ENCODE measurements at places on chromosomes 2 and 18. TPM values are rescaled to one million over a fixed set of nuclear protein-coding genes. Genes with fewer than 3 reads are reported as not detected.

DNA sequence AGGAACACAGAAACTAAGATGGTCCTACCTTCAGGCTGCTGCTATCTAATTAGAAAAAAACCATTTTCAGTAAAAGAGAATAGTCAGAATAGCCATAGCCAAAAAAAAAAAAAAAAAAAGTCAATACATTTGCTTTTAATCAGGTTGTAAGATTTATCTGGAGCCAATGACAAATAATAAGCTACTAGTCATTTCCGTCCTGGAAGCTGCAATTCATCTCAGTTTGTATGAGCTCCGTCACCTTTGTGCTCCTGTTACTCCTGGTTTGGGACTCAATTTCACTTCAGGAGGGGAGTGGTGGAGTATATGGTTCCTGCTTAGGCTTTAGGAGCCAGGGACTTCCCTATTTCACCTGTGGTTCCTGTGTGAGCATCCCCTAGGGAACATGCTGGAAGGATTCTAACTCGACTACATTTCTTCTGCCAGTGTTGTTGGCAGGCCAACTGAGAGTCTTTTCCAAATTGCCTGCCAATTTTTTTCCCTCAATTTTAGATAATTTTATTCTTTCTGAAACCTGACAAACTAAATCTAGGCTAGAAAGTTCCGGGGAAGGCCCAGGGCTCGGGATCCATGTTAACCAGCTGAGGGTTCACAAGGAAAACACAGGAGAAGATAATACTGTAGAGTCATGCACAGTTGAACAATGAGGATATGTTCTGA lies 481.8 kb downstream of the DLGAP1 start:
- no peaks in the 10 kb centered on the region for H3K36me3 ChIP-seq
- H3K27ac ChIP-seq: no peak overlapping the region
- no peaks in the 10 kb centered on the region for H3K4me1 ChIP-seq
- H3K27me3 ChIP-seq: no peaks in the 10 kb centered on the region

GRCh38 chr2:174004905-174005605 lies 39.9 kb upstream of the SP3 start:
- no peak overlapping the region for H3K4me3 ChIP-seq
- no peaks in the 10 kb centered on the region for H3K36me3 ChIP-seq
- H3K4me1 ChIP-seq: no peaks in the 10 kb centered on the region
- H3K27ac ChIP-seq: no peak overlapping the region

DNA sequence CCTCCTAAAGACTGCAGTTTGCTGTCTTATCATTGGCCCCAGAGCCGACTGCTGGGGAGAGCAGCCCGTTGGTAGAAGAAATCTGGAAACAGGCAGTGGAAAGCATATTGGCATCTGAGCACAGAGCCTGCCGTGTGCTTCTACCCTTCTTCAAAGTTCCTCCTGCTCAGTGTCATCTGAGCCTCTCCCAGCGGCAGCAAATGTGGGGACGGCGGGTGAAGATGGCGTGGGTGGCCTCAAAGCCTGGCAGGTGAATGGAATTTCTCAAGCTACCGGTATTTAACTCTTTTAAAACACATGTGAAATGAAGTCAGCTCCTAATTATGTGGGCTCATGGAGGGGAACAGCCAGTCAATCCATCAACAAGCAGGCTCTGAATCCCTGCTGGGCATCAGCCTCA lies 181.6 kb upstream of the PXDN start:
- H3K36me3 ChIP-seq: no peaks in the 10 kb centered on the region
- no peak overlapping the region for H3K4me3 ChIP-seq
- DNase-seq: no peak
- no peaks in the 10 kb centered on the region for H3K27me3 ChIP-seq
- no peak overlapping the region for H3K27ac ChIP-seq

Gene C2orf76
- total RNA-seq: 8.3 TPM

DNA sequence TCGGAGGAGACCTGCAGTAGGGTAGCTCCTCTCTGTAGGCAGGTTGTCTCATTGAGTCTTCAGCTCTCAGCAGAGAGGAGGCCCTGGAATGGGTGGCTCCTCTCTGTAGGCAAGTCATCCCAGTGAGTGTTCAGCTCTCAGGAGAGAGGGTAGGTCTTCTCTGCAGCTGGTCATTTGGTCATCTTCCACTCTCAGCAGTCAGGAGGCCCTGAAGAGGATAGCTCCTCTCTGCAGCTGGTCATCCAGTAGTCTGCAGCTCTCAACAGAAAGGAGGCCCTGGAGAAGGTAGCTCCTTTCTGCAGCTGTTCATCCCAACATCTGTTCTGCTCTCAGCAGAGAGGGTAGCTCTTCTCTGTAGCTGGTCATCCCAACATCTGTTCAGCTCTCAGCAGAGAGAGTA lies 26.0 kb upstream of the RUFY4 start:
- no peaks in the 10 kb centered on the region for H3K36me3 ChIP-seq
- no peak overlapping the region for H3K4me3 ChIP-seq
- H3K27ac ChIP-seq: no peak overlapping the region
- peaks cover 43% of the 10 kb centered on the region for H3K27me3 ChIP-seq

- H3K4me1 ChIP-seq: peaks cover 6% of the 10 kb centered on the region
- DNase-seq: no peak
- H3K36me3 ChIP-seq: no peaks in the 10 kb centered on the region
- H3K27ac ChIP-seq: no peak overlapping the region
- no peaks in the 10 kb centered on the region for H3K27me3 ChIP-seq
These were observed 68.3 kb upstream of the ACYP2 start for GRCh38 chr2:54047091-54047490.

Gene GALR1
- not detected for total RNA-seq

DNA sequence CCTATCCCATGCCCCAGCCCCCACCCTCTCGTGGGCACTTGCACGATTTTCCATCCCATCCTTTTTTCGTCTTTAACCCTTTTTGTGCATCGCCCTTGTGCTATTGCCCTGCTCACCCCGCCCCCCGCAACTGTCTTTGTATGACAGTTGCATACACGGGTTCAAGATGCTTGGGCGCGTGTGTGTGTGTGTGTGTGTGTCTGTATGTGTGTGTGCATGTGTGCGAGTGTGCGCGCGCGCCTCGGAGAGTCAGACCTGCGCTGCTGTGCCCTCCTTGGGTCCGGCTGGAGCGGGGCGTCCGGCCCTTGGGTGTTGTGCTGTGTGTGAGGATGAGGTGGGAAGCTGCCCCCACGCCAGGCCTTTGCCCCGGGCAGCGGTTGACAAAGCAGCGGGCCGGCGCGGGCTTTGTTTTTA lies 230.7 kb downstream of the HAUS1 start:
- no peaks in the 10 kb centered on the region for H3K36me3 ChIP-seq
- no peaks in the 10 kb centered on the region for H3K27me3 ChIP-seq
- peak overlapping the region; percentile 99 for H3K4me3 ChIP-seq
- peak overlapping the region; percentile 80 for H3K27ac ChIP-seq
- peaks cover 42% of the 10 kb centered on the region for H3K4me1 ChIP-seq
- DNase-seq: peak; percentile 42

- peaks cover 7% of the 10 kb centered on the region for H3K4me1 ChIP-seq
- H3K27me3 ChIP-seq: no peaks in the 10 kb centered on the region
- H3K27ac ChIP-seq: no peak overlapping the region
- H3K4me3 ChIP-seq: no peak overlapping the region
- DNase-seq: peak; percentile 45
- no peaks in the 10 kb centered on the region for H3K36me3 ChIP-seq
These were observed 108.4 kb downstream of the MEP1B start for GRCh38 chr18:32298171-32298667.

Gene PAX8
- total RNA-seq: not detected

Gene ITGB6
- total RNA-seq: 0.12 TPM

DNA sequence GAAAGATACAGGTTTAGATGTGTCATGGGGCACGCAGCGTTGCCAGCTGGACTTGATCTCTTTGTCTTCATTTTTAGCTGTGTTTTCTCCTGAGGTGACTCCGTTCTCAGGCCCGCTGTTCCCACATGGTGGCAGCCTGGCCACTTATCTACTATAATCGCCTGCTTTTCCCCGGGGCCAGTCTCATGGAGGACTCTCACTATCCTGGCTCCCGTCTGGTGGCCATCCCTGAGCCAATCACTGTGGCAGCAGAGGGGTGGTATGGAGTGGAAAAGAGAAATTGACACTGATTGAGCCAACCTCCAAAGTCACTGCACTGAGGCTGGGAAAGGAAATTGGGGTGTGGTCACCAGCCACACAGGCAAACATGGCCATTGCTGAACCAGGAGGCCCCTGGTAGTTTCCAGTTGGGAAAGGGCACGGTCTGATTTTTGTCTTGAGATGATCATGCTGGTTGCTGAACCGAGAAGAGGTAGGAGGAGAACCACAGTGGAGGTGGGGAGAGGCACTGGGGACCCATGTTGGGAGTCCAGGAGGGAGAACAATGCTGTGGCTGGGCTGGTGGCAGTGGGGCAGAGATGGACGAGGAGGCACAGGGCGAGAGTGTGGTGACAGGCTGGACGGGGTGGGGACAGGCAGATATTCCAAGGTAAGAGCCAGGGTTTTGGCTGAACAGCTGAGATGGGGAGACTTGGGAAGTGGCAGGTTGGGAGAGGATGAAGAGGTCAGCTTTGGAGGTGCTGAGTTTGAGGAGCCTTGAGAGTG lies 45.6 kb downstream of the KCNIP3 start:
- H3K36me3 ChIP-seq: no peaks in the 10 kb centered on the region
- DNase-seq: no peak
- H3K4me1 ChIP-seq: no peaks in the 10 kb centered on the region
- H3K4me3 ChIP-seq: no peak overlapping the region
- no peak overlapping the region for H3K27ac ChIP-seq

DNA sequence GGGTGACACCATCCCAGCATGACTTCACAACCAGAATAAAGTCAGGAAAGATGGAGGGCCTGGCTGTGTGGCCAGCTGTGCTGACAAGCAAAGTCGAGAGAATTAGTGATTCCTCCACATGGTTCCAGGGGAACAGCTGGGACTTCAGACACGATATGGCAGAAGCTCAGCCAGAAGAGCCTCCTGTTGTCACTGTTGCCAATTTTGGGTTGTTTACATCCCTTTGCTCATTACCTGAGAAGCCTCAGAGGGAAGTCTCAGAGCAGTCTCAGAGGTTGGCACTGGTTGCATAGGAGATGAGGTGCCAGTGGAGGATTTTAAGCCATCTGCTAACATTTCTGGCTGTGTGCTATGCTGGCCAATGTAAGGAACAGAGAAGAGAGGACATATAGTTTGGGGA lies 16.0 kb downstream of the LINC00305 start:
- no peak overlapping the region for H3K4me3 ChIP-seq
- H3K27ac ChIP-seq: no peak overlapping the region
- no peak for DNase-seq
- peaks cover 4% of the 10 kb centered on the region for H3K4me1 ChIP-seq

- no peak overlapping the region for H3K4me3 ChIP-seq
- H3K4me1 ChIP-seq: no peaks in the 10 kb centered on the region
- H3K27ac ChIP-seq: no peak overlapping the region
- DNase-seq: peak; percentile 34
- no peaks in the 10 kb centered on the region for H3K27me3 ChIP-seq
These were observed 43.1 kb upstream of the HDAC4 start for GRCh38 chr2:239443666-239444567.

DNA sequence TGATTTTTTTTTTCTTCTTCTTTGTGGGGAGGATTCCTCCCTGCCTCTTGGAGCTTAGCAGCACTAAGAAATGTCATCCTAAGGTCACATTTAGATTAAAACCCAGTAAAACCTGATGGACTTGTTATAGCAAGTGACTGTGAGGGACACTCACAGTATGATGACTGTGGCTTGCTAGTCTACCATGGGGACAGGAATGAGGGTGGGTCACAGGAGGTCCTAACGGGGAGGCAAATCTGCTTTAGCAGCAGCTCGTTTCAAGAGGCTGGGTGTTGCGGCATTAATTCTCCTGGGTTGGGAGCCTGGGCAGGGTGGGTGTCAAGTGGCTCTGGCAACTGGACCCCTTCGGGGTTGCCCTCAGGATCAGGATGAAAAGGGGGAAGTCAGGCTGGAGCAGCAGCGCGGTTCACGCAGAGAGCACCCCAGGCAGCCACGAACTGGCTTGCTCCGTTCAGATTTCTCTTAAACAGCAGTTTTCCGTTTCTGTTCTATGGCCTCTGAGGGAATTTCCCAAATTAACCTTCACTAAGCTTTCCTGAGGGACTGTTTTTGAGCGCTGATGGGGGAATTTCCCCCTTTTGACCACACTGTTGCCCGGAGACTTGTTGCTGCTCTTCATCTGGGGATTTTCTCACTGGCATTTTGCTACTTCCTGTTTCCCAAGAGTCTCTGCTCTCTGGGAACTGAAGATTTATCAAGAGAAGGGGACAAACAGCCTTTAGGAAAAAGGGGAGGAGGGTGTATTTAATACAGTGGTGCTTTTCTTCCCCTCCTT lies 59.8 kb upstream of the PELI1 start:
- DNase-seq: peak; percentile 57
- no peak overlapping the region for H3K27ac ChIP-seq
- H3K36me3 ChIP-seq: no peaks in the 10 kb centered on the region
- H3K27me3 ChIP-seq: no peaks in the 10 kb centered on the region
- H3K4me1 ChIP-seq: peaks cover 4% of the 10 kb centered on the region

- no peaks in the 10 kb centered on the region for H3K27me3 ChIP-seq
- H3K4me1 ChIP-seq: peaks cover 10% of the 10 kb centered on the region
- no peak overlapping the region for H3K27ac ChIP-seq
- H3K36me3 ChIP-seq: no peaks in the 10 kb centered on the region
These were observed 96.3 kb downstream of the FAM210A start for GRCh38 chr18:13629841-13630715.

Gene DTNA
- total RNA-seq: 27.6 TPM

DNA sequence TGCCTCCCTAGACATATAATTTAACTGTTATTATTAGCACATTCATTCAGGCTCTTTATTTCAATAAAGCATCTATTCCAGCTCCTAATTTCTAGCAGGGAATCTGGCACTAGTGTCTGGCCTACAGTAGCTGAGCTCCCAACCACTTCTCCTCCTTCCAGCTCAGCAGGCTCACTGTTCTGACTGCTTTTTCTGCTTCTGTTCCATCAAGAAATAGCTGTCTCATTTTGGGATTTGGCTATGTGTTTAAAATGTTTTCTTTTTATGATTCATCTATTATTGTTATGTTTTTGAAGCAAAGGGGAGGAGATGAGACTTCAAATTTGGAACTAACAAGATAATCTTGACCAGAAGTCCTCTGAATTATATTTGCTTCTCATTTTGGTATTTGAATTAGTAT lies 172.7 kb upstream of the SMAD7 start:
- H3K4me1 ChIP-seq: no peaks in the 10 kb centered on the region
- no peaks in the 10 kb centered on the region for H3K27me3 ChIP-seq
- no peak overlapping the region for H3K27ac ChIP-seq
- DNase-seq: no peak
- H3K36me3 ChIP-seq: no peaks in the 10 kb centered on the region

GRCh38 chr18:36572135-36572856 lies 256.5 kb downstream of the TPGS2 start:
- H3K27ac ChIP-seq: peak overlapping the region; percentile 61
- H3K36me3 ChIP-seq: peaks cover 4% of the 10 kb centered on the region
- no peak overlapping the region for H3K4me3 ChIP-seq
- no peaks in the 10 kb centered on the region for H3K27me3 ChIP-seq

DNA sequence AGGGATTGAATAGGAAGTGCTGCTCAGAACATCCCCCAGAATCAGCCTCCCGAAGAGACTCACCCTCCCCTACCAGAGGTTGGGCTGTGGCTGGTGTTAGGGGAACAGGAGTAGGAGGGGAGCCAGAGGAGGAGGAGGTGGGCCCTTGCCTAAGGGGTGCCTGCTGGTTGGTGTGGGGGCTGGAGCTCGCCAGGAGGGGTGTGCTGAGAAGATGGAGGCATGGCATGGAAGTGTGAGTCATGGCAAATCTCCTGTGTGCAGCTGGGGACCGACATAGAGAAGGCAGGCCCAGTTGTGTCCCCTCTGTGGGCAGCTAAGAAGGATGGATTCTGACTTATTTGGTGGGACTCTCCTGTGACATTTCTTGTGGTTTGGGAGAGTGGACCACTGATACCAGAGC lies 73.7 kb downstream of the DGKD start:
- no peak overlapping the region for H3K4me3 ChIP-seq
- no peaks in the 10 kb centered on the region for H3K27me3 ChIP-seq
- no peak for DNase-seq
- peaks cover 7% of the 10 kb centered on the region for H3K4me1 ChIP-seq
- no peak overlapping the region for H3K27ac ChIP-seq
- no peaks in the 10 kb centered on the region for H3K36me3 ChIP-seq

Gene MDH1B
- total RNA-seq: 4.7 TPM
